ENCODE measurements at places on chromosomes 11 and 22.

DNA sequence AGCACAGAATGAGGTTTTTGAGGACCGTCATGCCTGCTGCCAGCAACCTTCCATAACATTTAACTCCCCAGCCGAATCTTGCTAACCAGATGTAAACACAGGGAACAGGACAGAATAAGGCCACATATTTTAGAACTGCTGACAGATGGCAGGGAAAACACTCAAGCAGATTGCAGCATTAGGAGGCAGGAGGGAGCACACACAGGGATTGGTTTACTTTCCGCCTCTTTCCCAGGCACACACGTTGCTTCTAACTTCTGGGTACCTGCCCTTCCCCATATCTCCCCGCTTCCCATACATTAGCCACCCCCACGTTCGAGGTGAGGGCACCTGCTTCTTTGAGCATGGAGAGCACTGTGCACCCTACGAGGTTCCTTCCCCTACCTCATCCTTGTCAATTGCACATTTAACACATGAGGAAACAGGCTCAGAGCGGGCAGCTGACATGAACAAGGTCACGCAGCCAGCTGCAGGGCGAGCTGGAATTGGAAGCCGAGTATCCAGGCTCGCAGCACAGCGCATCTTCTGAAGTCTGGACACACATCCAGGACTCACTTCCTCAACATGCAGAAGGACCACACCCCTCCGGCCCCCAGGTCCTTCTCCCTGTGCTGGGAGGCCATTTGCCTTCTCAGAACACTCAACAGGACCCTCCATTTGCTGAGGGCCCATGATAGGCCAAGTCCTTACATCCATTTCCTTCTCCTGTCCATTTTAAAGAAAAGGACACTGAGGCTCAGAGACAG lies 18.7 kb downstream of the ASPHD2 start:
- DNase-seq = no peak

GRCh38 chr22:36166518-36167220 lies 6.1 kb upstream of the APOL3 start:
- DNase-seq = no peak

- DNase-seq = no peak
Measured at GRCh38 chr22:47848184-47848920, 1085.9 kb downstream of the TBC1D22A start.

DNA sequence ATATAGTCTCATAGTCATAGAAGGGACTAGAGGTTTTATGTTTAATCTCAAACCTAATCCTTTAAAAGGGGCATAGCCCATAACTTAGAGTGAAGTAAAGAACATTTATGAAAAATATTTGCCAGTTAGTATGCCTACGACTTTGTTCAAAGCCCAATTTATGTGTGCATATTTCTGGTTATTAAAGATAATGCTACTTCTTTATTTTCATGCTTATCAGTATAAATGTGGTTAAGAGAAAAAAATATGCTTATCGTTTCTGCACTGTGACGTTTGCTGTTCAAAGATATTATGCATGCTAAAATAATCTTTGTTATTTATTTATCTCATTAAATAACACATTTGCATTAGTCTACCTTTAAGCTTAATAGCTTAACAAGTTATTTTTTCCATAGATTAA lies 343.9 kb downstream of the DYNC2H1 start:
- peak; percentile 50 for DNase-seq

DNA sequence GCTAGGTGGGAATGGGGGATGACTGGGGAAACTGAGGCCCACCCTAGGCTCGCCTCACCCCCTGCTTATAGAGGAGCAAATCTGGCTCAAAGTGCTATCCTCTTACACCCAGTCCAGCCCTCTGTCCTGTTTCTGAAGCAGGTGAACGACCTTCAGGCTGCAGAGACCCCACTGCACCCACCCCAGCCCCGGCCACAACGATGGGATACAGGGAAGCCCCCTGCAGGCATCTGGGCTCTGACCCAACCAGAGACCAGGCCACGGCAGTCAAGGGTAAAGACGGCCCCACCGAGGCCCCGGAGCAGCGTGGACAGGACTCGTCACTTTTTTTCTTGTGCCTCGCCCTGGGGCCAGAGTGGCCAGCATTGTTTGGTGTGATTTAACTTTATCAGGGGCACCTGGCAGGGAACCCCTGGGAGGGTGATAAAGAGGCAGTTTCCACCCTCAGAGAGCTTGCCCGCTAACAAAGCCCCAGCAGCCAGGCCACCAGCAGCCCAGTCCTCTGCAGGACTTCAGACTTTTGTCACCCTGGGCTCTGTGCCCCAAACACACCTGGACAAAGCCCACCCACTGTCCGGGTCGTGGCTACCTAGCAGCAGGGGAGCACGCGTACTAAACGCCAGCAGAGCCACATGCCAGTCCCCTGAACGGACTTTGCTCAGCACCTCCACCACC lies 612.6 kb downstream of the TBC1D22A start:
- DNase-seq = no peak

DNA sequence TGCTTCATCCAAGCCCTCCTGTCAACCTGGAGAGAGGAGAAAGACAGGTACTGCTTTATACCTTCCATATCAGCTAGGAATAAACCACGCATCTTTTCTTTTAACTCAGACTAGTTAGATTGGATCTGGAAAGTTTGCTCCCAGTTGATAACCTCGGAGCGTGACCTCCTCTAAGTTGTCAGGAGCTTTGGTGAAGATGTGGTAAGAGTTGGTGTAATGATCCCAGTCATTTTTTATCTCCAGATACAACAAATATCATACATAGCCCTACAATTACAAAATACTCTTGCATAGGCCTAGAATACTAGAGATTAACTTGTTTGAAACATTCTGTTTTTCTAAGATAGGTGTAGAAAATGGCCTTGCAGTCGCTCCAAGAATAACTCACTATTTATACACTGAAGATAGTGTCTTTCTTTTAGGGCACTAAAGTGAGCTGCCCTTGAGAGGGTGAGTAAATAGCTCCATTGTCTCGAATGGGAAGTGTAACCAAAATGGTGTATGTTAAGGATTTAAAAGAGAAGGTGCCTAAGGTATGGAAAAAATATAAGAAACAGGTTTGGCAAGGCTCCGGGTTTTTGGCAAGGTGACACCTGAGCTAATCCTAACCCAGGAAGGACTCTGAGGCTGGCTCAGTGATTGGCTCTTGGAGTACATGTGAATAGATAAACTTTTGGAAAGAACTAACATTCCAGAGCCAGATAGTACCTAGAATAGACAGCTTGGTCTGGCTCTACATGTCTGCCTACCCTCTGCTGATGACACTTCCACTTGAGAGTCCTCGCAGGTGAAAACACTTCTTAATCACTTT lies 59.4 kb downstream of the GLYATL1 start:
- DNase-seq = no peak

GRCh38 chr22:50091092-50091768 lies 1.4 kb downstream of the MOV10L1 start:
- no peak for DNase-seq

GRCh38 chr11:55658608-55659007 lies 3.4 kb upstream of the OR4C6 start:
- DNase-seq = no peak

- no peak for DNase-seq
Measured at GRCh38 chr11:45892856-45893255, 7.4 kb downstream of the MAPK8IP1 start.

GRCh38 chr22:47257976-47258375 lies 495.5 kb downstream of the TBC1D22A start:
- DNase-seq = no peak

- DNase-seq = peak; percentile 82
Measured at GRCh38 chr11:33808228-33808828, 34.0 kb upstream of the FBXO3 start.

DNA sequence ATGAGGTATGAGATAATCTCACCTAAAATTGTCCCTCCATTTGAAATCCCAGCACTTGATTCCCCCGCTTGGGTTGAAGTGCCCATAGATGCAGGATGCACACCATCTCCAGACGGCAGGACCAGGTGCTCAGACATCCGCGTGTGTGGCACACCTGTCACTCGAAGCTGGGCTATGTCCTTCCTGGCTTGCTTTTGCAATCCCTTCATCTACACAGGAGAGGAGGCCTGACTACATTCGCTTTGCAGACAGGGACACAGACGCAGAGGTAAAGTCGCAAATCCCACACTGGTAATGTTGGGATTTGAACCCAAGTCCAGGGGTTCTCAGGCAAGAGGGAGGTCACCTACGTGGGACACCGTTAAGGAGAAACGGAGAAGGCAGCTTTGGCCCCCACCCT lies 7.2 kb upstream of the CYTH4 start:
- DNase-seq = no peak

DNA sequence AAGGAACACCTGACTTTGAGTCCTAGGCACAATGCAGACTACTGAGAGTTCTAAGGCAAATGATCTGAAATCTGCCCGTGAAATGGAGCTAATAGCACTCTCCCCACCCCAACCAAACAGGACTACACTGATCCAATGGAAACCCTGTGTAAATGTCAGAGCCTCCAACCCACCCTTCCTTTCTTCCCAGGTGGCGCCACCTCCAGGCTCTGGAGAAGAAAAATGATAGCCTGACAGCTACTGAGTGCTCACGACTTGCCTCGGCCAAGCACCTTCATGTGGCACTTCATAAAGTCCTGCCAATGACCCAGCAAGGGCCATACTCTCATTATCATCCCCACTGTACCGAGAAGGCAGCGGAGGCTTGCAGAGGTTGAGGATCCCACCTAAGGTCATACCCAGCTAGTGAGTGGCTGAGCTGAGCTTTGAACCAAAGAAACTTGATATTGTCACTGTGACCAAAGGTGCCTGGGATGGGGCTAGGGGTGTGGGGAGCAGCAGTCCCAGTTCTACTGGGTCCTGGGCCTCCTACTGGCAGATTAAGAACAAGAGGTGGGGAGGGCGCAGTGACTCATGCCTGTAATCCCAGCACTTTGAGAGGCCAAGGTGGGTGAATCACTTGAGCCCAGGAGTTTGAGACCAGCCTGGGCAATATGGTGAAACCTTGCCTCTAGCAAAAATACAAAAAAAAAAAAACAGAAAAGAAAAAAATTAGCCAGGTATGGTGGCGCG lies 20.5 kb downstream of the TST start:
- peak; percentile 56 for DNase-seq

DNA sequence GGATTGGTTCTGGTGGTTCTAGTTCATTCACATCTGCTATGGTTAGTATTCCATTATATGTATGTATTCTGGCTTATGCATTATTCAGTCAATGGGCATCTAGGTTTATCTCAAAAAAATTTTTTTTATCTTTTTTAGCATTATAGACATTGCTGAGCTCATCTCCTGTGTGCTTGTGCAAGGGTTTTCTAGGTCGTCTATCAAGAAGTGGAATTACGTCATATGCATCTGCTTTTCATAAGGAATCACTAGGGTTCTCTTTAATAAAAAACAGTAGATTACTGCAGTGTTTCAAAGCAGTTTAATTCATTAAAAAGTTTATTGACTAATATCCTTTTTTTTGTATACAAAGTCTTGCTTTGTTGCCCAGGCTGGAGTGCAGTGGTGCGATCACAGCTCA lies 21.3 kb downstream of the TBC1D22A start:
- DNase-seq = no peak

DNA sequence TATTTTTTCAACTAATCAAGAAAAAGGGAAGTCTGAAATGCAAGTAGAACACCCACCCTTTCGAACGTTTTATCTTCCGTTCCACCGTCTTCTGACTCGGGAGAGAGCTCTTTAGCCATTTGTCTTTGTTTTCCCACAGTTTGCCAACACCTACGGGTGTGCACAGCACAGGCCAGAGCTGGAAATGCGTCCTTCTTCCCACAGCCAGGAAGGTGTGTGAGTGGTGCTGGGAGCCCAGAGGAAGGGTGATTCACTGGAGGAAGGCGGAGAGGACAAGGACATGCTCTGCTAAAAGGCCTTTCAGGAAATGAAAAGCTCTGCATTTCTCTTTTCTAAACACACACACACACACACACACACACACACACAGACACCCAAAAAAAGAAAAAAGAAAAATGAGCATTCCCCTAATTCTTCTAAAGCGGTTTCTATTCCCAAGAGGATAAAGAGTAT lies 18.5 kb downstream of the ENDOD1 start:
- no peak for DNase-seq

GRCh38 chr11:88603091-88603867 lies 265.7 kb upstream of the CTSC start:
- DNase-seq = no peak

Data from erythroblast (primary cell).